ENCODE measurements at places on chromosomes 2 and 18.

DNA sequence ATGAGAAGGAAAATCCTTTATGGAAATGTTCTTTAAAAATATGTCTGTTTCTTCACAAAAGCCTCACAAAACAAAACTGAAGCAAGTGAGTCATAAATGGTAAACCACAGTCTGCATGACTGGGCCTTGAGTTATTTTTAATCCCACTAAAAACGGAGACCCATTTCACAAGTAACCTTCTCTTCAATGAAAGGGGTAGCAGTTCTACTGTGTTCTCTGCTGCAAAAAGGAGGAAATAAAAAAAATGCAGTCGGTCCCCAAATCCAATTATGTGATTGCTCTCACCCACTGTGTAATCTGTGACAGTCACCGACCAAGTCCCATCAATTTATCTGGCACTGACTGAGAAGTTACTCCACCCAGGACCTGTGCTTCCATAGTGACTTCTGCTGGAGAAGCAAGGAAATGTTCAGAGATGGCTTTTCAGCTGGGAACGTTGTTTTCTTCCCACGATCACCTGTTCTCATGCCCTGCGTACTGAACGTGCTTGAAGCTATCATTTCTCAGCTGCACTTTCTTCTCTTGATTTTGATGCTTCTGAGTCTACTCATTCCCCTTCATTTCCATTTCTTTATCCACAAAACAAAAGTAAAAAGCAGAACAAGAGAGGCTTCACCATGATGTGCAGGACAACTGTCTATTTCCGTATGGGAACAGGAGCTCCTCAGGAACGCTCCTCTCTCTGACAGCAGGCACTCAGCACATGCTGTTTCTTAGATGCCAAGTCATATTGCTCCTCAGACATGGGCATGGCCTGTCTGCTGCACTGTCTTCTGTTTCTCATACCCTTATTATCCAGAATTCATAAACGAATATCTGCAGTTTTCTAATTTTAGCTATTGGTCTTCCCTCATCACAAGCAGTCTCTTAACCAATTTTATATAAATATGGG is 80.0 kb upstream of the TMEM200C start:
- no peaks in the 10 kb centered on the region for H3K27me3 ChIP-seq
- H3K27ac ChIP-seq = peak overlapping the region; percentile 30
- peaks cover 14% of the 10 kb centered on the region for H3K4me1 ChIP-seq
- DNase-seq = peak; percentile 74

DNA sequence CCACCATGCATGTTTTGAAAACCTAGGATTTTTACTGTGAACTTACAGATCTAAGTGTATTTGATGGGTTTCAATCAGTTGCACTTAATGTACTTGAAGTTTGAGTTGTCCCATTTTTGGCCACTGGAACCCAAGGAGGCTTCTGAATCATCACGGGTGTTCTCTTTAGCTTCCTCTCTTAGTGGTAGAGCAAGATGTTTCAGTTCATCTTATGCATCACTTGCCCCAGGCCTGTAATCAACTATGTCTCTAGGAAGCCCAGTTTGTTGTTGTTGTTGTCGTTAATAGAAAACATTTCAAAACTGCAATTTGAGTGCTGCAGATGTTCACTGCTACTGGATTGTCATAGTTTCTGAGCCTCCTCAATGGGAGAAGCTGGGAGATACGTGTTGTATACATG is 97.0 kb downstream of the FHOD3 start:
- H3K4me3 ChIP-seq = no peak overlapping the region
- H3K4me1 ChIP-seq = no peaks in the 10 kb centered on the region
- DNase-seq = no peak
- H3K27me3 ChIP-seq = no peaks in the 10 kb centered on the region
- H3K27ac ChIP-seq = no peak overlapping the region
- no peaks in the 10 kb centered on the region for H3K36me3 ChIP-seq

DNA sequence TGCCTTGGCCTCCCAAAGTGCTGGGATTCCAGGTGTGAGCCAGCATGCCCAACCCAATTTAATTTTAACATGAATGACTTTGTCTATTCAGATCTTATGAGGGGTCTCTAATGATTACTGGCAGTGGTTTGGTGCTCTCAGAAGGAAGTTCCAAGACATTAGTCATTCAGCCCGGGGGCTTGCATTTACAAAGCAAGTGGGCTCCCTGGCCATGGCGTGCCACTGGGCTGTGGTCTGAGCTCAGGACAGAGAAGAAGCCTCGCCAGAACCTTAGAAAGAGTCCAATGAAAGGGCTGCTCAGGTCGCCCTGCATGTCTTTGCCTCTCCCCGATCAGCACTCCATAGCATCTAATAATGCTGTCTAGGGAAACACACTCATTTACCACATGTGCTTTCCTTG is 182.6 kb upstream of the CHAC2 start:
- DNase-seq = no peak
- no peaks in the 10 kb centered on the region for H3K36me3 ChIP-seq
- no peak overlapping the region for H3K4me3 ChIP-seq
- H3K4me1 ChIP-seq = no peaks in the 10 kb centered on the region
- H3K27me3 ChIP-seq = no peaks in the 10 kb centered on the region

DNA sequence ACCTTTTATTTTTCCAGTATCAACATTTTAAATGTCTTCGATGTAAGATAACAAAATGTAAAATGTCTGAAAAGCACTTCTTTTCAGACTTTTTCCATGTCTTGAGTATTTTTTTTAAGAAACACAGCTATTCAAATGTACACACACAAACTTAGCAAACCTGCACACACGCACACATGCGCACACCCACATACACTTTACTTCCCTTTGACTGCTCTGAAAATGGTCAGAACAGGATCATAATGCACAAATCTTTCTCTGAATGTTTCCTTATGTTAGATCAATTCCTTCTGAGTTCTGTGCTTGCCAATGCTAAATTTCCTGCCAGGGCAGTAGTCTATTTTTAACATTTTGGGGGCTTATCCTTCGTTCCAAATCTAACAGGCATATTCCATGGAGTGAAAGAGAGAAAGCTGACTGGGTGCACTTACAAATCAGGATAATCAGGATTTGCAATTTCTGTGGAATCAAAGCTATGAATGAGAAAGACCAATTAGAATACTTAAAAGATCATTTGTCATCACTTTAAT is 136.3 kb downstream of the ZEB2 start:
- no peak for DNase-seq
- H3K36me3 ChIP-seq = no peaks in the 10 kb centered on the region
- no peak overlapping the region for H3K27ac ChIP-seq
- no peak overlapping the region for H3K4me3 ChIP-seq
- peaks cover 3% of the 10 kb centered on the region for H3K4me1 ChIP-seq

DNA sequence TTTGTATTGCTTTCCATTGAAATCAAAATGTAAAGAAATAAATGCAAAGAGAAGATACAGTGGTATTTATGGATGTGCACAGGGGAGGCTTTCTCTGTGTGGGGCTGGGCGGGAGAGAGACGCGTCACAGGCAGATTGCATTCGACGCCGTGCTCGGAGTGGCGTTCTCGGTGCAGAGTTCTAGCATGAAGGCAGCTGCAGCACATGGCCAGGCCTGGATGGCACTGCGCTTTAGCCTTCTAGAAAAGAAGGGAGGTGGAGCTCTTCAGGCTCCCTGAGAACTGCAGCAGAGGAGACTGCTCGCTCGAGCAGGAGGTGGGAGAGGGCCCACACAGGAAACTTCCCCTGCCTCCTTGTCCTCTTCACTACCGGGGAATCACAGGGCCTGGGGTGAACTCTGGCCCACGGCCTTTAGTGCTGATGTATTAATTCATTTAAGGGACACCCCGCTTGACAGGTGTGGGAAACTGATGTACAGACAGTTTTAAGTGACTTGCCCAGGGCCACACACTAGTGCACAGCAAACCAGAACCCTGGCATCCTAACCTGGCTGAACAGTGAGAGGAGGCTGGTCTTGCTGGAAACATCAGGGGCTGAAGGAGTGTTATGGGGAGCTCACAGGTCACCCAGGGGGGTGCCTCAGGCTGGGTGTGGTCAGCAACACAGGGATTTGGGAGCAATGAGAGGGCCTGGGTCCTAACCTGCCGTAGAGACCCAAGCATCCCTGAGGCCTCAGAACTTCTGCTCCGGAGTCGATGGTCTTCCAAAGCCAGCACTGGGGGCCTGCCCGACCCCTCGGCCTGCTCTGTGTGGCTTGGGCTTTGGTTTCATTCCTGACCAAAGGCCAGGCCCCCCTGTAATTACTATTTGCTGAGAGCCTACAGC is 199.9 kb downstream of the HDAC4 start:
- no peaks in the 10 kb centered on the region for H3K27me3 ChIP-seq
- no peak overlapping the region for H3K4me3 ChIP-seq
- no peak for DNase-seq
- H3K4me1 ChIP-seq = no peaks in the 10 kb centered on the region
- H3K27ac ChIP-seq = no peak overlapping the region

DNA sequence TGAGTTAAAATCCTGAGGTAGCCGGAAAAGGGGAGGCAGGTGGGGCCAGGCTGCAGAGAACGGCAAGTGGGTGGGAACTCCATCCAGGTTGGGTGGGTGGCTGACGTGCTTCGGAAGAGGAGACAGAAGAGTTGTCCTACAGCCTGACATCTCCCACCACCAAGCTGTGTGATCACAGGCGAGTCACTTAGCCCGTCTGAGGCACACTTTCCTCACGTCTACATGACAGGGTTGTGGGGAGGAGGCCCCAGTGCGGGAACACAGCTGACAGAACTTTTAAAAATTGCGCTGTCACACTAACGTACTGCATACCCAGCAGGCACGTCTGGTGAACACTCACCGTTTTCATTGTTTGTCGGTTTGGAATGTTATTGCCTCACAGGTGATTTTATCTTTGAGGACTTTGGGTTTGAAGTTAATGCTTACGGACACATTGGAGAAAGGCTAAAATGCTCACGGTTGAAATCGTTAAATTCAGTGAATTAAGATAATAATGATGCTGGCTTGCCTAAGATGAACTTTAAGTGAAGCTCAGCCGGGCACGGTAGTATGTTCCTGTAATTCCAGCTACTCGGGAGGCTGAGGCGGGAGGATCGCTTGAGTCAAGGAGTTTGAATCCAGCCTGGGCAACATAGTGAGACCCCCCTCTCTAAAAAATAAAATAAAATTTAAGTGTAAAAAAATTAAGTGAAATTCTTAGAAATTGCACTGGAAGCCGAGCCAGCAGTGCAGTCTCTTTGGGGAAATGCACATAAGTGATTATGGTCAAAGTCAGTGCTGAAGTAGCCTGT is 8.9 kb downstream of the EMILIN2 start:
- H3K4me1 ChIP-seq = no peaks in the 10 kb centered on the region
- no peak for DNase-seq
- H3K27me3 ChIP-seq = peaks cover 16% of the 10 kb centered on the region
- H3K27ac ChIP-seq = no peak overlapping the region
